ENCODE measurements at places on chromosomes 5 and 9. TPM values are rescaled to one million over a fixed set of nuclear protein-coding genes. Genes with fewer than 3 reads are reported as not detected.

DNA sequence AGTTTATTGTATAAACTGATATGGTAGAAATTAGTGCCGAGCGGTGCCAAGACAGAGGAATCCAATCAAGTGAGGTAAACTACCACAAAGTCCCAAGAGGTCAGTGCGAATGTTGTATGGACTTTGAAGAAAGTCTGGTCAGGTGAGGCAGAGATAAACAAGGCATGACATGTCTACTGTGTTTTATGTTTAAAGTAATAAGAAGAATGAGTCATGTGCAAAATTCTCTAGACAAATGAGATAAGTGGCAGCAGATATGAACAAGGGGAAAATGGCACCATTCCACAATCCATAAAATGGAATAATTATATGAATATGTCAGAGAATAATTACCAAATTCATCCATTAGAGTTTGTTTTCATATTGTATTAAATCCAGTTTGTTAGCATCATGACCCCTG is 364.1 kb upstream of the CCNH start:
- no peak for DNase-seq

- peak; percentile 65 for DNase-seq
Observed at GRCh38 chr5:92527311-92528078, 1053.5 kb downstream of the NR2F1-AS1 start.

Gene CDKN2B-AS1
- 1.1 TPM for total RNA-seq

DNA sequence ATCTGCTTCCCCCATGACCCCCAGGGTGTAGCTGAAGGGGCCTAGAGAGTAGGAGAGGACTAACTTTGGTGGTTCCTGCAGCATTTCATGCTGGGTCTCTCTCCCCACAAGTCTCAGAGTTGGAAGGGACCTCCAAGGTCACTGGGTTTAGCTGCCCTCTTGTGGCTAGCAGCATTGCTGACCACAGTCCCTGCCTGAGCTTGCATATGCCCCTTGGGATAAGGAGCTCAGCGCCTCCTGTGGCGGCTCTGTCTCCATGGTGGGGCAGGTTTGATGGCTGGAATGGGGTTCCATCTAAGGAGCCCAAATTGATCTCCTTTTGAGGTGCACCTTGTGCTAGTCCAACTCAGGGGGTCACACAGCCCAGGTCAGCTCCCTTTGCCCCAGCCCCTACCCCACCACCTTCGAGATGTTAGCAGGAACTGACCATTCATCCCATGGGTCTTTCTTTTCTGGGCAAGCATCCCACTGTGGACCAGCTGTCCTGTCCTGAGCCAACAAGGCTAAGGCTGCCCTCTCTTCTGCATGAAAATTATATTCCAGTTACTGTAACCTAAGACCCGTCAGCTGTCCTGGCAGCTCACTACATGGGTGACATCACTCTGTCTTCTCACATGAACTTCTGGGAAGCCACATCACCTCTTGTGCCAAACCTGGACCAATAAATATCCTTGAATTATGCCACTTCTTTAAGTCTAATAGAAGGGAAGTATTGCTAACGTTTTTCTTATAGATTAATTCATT is 196.2 kb downstream of the HSPA4 start:
- DNase-seq: peak; percentile 49

DNA sequence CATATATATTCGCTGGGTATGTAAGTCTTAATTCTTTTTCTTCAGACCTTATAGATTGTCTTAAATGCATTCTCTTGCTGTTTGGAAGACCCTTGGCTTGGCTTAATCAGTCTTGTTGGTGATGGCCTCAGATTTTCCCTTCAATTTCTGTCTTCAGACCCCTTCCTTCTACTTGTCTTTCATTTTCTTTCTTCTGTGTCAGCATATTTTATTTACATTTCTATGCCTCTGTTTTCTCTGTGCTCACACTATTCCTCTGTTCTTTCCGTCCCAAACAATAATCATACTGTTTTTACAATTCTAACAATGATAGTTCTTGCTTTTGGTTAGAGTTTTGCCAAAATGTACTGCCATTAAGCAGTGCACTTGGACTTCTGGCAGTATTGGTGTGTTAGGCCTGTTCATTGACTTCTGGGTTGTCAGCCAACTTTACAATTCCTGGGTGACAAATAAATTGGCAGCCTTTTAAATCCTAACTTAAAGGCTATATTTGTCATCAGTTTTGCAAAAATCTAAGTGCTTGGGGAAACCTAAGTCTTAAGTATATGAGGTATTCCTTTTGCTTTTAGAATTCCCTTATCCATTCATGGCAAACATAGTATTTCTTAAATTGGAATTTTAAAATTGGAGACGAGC is 8.0 kb downstream of the SRFBP1 start:
- DNase-seq: peak; percentile 31

- no peak for DNase-seq
Observed at GRCh38 chr5:14481349-14481748, 100.2 kb upstream of the OTULINL start.

GRCh38 chr5:4095918-4096630 is 500.4 kb downstream of the IRX1 start:
- no peak for DNase-seq

- DNase-seq: peak; percentile 43
Observed at GRCh38 chr9:106864373-106865143, 1.6 kb downstream of the ZNF462 start.

GRCh38 chr5:13660072-13660471 is 284.4 kb downstream of the DNAH5 start:
- peak; percentile 70 for DNase-seq

Gene C5orf46
- total RNA-seq: not detected

Gene SNX30
- total RNA-seq: 18.8 TPM

DNA sequence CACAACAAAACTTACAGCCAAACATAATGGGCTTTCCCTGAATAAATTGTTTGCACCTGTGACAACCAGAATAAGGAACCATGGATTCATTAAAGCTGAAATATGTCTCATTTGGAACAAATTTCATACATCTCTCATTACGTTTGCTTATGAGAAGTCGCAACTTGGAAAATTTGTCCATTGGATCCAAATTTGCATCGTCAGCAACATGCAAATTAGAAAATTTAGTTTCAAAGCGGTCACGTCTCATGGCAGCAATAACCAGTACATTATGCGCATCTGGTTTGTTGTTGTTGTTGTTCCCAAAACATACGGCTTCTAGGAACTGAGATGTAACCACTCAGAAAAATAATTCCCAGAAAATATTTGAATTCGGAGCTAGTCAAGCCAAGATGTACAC is 1311.5 kb upstream of the CDH6 start:
- no peak for DNase-seq

Gene LRRC14B
- not detected for total RNA-seq

Gene ARL14EPL
- not detected for total RNA-seq

DNA sequence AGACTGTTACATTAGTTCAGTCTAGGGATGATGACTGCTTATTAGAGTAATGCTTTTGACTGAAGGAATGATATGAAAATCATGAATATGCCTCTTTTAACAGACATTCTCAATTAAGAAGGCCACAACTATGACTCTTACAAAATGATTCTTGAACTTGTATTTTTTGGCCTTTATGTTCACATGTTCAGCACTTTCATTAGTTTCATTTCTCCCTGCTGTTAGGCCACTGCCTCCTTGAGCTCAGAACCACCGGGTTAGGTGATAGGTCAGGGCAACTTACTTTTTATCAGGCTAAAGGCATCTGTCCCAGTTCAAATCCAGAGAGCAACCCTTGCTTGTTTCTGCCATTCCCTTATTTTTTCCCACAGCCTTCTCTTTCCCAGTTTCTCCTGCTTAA is 235.2 kb upstream of the ELL2 start:
- no peak for DNase-seq

- DNase-seq: no peak
Observed at GRCh38 chr5:93055971-93056370, 525.0 kb downstream of the NR2F1-AS1 start.

- DNase-seq: no peak
Observed at GRCh38 chr9:35816708-35817107, 1.9 kb upstream of the HINT2 start.

Gene OLFM1
- 0.36 TPM for total RNA-seq

Gene SPINK7
- total RNA-seq: not detected

DNA sequence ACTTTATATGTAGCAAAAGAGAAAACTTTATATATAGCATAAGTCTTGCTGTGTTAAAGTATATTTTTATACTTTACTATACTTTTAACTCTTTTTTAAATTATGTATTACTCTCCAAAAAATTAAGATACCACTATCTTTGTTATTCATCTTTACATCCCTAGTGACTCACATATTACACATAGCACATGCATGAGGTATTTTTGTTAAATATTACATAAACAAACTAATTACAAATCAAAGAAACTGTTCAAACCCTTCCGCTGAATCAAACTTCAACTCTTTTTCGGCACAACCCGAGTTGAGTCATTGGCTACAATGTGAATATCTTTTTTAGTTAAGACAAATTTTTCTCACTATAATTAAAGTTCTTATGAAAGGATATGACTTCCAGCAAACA is 32.1 kb downstream of the NADK2 start:
- peak; percentile 50 for DNase-seq

Gene SMU1
- total RNA-seq: 37.8 TPM

DNA sequence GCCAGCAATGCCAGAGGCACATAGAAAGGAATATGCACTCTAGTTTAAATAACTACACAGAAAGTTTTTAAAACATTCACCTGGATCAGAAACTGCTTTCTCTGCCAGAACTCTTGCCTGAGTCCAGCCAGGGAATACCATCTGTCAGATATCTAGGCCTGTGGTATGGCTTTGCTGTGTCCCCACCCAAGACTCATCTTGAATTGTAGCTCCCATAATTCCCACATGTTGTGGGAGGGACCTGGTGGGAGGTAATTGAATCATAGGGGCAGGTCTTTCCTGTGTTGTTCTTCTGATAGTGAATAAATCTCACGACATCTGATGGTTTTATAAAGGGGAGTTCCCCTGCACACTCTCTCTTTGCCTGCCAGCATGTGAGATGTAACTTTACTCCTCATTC is 41.5 kb upstream of the KCNV2 start:
- DNase-seq: no peak

DNA sequence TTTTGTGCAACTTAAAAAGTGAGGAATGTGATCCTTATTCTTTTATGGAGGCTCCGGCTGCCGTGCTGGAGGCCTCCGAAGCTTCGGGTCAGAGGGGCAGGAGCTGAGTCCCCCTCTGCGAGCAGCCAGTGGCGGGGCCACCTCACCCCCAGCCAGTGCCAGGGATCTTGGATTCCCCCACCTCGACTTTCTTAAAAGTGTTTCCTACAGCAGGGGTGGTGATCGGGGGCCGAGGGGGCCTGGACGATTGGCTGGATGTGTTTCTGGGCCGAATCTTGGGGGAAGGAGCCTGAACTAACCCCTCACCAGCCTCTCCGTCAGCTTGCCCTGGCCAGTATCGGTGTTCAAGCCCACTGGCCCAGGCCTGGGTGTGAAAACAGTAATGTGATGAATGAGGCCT is 92.2 kb upstream of the LMX1B start:
- no peak for DNase-seq

GRCh38 chr9:121902461-121903135 is 190.5 kb downstream of the TTLL11 start:
- DNase-seq: peak; percentile 100

GRCh38 chr5:82218374-82219156 is 59.6 kb downstream of the RPS23 start:
- no peak for DNase-seq
